Kasumi-1 (cell line): ENCODE measurements at places on chromosomes 5 and 9.
A peak's percentile ranks its signal among the peaks of the same experiment; 100 is the strongest.

DNA sequence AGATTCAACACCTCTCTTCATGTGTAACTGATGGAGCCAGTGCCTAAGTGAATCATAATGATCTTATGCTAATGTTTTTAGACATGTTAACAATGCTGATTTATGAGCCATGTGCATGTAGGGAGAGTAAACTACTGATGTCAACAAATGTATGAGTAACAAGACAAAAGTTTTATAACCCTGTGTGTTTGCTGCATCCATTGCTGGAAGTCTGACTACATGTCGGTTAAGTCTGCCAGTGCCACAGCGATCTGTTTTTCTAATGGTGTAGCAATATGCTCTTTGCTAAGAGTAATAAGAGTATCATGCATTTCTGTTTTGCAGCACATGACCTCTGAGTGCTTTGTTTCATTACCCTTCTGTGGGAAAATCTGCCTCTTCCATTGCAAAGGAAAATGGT is 26.4 kb upstream of the TMOD1 start:
- DNase-seq, result no peak

DNA sequence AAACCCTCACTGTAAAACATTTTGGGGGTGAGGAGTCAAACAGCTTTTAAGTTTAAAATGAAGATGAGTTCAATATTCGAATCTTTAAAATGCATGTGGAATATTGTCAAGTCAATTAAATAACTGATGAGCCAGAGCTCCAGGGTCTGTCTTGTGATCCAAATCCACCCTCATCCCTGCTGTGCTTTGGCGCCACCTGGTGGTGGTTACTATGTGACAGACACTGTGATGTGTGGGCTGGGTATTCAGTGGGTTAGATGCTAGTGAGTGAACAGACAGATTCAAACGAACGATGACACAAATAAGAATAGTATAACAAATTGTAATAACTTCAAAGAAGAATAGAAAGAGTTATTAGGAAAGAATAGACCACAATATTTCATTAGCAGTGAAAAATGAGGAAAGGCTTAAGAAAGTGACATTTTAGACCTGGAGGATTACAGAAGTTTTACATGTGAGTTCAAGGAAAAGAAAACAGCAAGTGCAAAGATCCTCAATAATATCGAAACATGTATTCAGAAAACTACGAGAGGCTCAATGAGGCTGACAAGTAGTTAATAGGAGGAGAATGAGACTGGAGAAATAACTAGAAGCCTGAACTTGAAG is 51.4 kb upstream of the CHSY3 start:
- DNase-seq, result peak; percentile 79

GRCh38 chr9:91515074-91515687 is 91.5 kb upstream of the NFIL3 start:
- no peak for DNase-seq

DNA sequence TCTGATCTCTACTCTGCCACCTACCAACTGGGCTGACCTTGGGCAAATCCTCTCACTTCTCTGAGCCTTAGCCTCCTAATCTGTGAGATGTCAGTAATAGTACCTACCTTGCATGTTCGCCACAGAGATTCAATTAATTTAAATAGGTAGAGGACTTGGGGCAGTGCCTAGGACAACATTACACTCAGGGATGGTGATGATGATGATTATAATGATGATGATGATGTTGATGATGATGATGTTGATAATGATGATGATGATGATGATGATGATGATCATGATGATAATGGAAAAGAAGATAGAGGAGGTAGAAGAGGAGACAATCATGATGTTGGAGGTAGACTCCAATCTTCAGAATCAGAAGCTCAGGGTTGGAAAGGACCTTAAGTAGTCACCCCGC is 40.7 kb upstream of the SMIM23 start:
- DNase-seq, result no peak

- DNase-seq, result no peak
Measured at GRCh38 chr9:131177898-131178297, 52.5 kb downstream of the NUP214 start.

DNA sequence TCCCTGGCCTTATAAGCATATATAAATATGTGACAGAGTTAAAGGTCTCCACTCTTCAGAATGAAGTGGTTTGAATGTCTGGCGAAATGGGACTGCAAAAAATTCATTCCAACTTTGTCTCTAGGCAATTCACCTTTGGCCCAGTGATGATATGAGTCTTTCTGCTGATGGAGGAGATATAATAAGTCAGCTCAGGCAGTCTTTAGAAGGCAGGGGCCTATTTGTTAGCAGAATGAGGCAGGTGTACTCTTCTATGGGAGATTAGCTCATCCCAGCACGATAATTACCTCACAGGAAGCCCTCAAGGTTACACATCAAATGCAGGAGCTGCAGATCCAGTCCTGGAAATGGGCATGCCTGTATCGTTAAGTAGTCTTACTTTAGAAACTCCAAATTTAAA is 300.5 kb downstream of the NR2F1-AS1 start:
- no peak for DNase-seq

- no peak for DNase-seq
Measured at GRCh38 chr9:78325343-78325742, 28.4 kb downstream of the PSAT1 start.

DNA sequence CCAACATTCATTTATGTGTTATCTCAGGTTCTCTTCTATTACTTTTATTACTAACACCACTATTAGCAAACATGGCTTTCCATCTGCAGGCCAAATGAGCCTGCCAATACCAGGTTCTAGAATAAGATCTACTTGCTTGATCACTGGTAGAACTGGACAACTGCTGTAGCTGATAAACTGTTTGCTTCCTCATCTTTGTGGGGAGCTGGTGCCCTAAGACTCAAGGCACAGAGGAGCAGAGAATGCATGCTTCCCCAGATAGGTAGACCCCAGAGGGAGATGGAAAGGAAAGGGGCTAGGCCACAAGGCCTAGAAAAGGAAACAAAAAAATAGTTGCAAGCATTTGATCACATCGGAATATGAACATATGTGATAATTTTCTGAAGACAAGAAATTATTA is 30.7 kb upstream of the AUH start:
- DNase-seq, result no peak

- peak; percentile 60 for DNase-seq
Measured at GRCh38 chr5:138177941-138178515, 402 bp downstream of the BRD8 start.

- DNase-seq, result no peak
Measured at GRCh38 chr5:14420101-14420811, 161.3 kb upstream of the OTULINL start.

DNA sequence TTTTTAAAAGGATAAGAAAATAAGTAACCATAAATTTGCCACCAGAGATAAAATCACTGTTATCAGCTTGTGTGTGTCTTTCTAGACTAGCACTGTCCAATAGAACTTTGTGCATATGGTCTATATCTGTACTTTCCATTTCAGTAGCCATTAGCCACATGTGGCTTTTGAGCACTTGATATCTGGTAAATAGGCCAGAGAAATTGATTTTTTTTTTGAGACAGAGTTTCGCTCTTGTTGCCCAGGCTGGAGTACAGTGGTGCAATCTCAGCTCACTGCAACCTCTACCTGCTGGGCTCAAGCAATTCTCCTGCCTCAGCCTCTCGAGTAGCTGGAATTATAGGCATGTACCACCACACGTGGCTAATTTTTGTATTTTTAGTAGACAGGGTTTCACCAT is 17.8 kb downstream of the RBM27 start:
- DNase-seq, result no peak

- no peak for DNase-seq
Measured at GRCh38 chr5:160318409-160318808, 6.0 kb upstream of the CCNJL start.

- DNase-seq, result no peak
Measured at GRCh38 chr5:40385544-40385943, 294.2 kb upstream of the PTGER4 start.

GRCh38 chr9:21796768-21797167 is 5.7 kb upstream of the MTAP start:
- DNase-seq, result no peak

- no peak for DNase-seq
Measured at GRCh38 chr5:99004960-99005359, 76.2 kb upstream of the CHD1 start.

GRCh38 chr9:129740666-129741464 is 12.0 kb downstream of the PTGES start:
- no peak for DNase-seq

DNA sequence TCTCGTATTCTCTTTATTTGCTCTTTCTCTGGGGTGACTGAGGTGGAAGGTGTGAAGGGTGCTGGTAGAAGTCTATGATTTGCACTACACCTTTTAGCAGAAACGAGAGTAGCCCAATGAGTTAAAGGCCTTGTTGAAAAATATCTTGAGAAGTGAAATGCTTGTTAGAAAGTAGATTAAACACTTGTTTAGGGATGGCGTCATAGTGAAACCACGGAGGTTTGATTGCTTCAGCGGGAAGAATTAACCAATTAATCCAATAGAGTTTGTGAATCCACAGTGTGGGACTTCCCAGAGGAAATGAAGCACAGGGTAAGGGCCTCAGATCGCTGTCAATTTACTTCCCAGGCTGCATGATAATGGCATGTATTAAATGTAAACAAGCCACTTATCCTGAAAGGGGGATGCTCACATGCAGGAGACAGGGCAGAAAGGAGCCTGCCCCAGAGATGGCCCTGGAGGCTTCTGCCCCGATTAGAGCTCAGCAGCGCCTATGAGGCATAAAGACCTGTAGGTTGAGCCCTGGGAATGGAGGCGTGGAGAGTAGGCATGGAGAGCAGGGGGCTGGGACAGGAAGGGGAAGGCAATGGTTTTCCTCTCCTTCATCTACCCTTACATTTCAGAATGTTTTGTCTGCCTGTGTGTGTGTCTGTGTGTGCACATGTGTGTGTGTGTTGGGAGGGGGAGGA is 1.5 kb downstream of the FAM170A start:
- DNase-seq, result no peak
